ENCODE measurements at places on chromosomes 6 and 20. TPM values are rescaled to one million over a fixed set of nuclear protein-coding genes. Genes with fewer than 3 reads are reported as not detected.

SNX3 gene
- 122 TPM for total RNA-seq

GRCh38 chr6:130417951-130418350 lies 52.1 kb downstream of the TMEM200A start:
- no peaks in the 10 kb centered on the region for H3K4me1 ChIP-seq
- no peak overlapping the region for H3K27ac ChIP-seq
- no peaks in the 10 kb centered on the region for H3K36me3 ChIP-seq
- H3K27me3 ChIP-seq: no peaks in the 10 kb centered on the region
- DNase-seq: no peak
- H3K4me3 ChIP-seq: no peak overlapping the region

FKBP1C gene
- not detected for total RNA-seq

- H3K36me3 ChIP-seq: no peaks in the 10 kb centered on the region
- no peaks in the 10 kb centered on the region for H3K27me3 ChIP-seq
- H3K27ac ChIP-seq: no peak overlapping the region
- H3K4me1 ChIP-seq: no peaks in the 10 kb centered on the region
These were observed 216.2 kb downstream of the MYLK4 start for GRCh38 chr6:2534406-2535042.

- H3K4me1 ChIP-seq: no peaks in the 10 kb centered on the region
- H3K4me3 ChIP-seq: no peak overlapping the region
- H3K27ac ChIP-seq: no peak overlapping the region
- H3K36me3 ChIP-seq: no peaks in the 10 kb centered on the region
These were observed 8.8 kb downstream of the DLGAP4 start for GRCh38 chr20:36314734-36315544.

RRP36 gene
- 61.6 TPM for total RNA-seq

COL12A1 gene
- 92.3 TPM for total RNA-seq

DNA sequence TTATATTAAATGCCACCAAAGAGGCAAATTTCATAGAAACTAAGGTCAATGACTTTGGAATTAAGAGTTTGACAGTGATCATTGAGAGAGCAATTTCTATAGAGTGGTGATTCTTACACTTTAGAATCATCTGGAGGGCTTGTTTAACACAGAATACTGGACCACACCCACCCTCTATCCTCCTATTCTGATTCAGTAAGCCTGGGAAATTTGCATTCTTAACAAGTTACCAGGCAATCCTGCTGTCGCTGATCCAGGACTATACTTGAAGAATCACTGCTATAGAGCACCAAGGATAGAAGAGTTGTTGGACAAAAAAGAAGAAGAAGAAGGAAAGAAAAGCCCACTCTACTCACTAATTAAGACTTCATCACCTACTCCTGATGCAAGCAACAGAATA lies 21.3 kb upstream of the TBX18 start:
- H3K36me3 ChIP-seq: no peaks in the 10 kb centered on the region
- H3K27ac ChIP-seq: no peak overlapping the region
- no peaks in the 10 kb centered on the region for H3K4me1 ChIP-seq
- DNase-seq: no peak

Measured in thoracic aorta (tissue), 2 donors.